ENCODE measurements at places on chromosomes 4 and X.

DNA sequence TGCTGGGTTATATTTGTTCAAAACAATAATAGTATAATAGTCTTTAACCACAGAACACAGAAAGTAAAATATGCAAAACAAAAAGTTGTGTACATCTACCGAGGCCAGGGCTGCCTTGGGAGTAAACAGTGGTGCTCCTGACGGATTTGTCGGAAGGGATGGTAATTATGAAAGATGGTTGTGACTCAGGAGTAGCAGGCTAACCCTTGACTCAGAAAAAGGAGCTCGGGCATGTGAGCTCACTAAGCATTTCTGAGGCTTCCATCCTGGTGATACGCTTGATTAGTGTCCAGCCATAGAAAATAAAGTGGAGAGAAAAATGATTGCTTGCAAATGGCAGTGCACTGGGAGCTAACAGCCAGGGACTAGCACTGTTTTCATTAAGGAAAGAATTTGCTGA, 53.2 kb upstream of the SPANXB1 start:
- no peak for DNase-seq

- no peak for DNase-seq
Measured at GRCh38 chr4:38980903-38981676, 51.1 kb downstream of the TMEM156 start.

DNA sequence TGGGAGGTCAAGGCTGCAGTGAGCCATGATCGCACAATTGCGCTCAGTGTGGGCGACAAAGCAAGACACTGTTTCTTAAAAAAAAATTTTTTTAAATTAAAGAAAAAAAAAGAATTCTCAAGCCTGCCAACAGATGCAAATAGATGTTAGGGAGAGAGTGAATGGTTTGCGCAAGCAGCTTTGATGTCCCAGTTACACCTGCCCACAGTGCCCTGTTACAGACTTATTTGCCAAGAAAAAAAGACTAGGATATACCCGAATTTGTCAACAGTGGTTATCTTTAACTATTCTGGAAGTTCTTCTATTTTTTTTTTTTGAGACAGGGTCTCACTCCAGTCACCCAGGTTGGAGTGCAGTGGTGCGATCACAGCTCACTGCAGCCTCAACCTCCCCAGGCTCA, 44.3 kb upstream of the UGDH start:
- DNase-seq, result no peak

GRCh38 chr4:2933566-2934076, 29.6 kb downstream of the NOP14 start:
- no peak for DNase-seq

DNA sequence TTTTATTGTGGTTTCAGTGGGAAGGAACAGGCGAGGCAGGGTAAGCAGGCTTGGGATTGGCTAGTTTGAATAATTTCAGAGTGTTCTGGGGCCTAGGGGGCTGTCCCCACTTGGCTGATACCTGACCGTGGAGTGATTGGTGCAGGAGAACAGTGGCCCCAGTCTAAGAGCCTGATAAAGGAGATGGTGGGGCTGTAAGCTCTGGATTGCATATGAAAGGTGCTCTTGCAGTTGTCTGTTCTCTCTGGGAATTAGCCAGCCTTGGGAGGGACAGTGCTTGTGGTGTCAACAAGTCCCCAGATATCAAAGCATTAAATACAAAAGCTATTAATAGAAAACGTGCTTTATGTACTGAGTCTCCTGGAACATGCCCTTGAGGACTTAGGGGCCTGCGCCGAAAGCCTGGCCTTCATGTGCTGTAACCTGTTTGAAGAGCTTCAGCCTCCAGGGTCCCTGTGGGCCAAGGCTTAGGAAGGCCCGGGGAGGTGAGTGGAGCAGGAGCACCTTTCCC, 30.4 kb upstream of the CLTRN start:
- no peak for DNase-seq

DNA sequence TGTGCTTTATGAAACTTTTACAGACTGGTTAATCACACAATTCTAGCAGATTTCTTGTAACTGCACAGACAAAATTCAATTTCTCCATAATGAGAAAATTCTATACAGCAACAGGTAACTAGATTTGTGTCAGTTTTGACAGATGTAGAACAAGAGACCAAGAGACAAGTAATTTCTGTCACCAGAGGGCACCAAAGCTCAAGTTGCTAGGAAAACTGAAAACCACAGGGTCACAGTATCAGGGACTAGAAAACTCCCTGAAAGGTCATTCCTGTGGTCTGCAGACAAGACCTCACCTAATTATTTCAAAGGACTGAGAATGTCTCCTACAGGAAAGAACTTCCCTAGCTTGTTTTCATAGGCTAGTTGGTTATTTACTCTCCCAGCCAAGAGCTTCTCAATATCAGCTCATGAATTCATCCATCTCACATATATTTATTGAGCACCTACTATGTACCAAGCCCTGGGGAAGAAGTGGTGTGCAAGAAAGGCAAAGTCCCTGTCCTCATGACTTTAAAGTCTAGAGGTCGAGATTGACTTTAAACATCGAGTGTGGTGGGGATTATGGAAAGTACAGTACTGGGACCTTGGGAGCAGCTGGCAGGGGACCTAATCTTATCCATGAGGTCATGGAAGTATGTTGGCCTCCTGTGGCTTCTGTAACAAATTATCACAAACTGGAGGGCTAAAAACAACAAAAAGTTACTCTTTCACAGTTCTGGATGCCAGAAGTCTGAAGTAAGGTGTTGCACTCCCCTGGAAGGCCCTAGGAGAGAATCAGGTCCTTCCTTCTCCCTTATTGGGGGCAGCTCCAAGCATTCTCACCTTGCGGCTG, 47.8 kb upstream of the SETD7 start:
- DNase-seq, result peak; percentile 53

- no peak for DNase-seq
Measured at GRCh38 chrX:1072637-1073377, 139.6 kb downstream of the CRLF2 start.

DNA sequence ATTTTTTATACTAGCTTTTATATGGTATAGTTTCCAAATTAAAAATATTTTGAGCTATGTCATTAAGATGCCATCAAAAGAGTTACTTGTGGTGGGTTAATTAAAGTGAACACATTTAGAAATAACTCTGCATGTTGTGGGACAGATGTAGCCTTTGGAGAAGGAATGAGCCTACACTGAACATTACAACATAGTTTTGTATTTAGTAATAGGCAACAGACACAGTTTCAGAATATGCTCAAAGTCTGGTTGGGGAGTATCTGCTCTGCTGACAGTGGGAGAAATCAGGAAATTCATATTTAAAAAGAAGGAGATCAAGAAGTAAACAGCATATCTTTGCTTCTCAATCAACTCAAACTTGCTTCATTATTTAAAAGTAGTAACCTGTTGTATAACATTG, 23.7 kb downstream of the EMCN start:
- DNase-seq, result no peak

DNA sequence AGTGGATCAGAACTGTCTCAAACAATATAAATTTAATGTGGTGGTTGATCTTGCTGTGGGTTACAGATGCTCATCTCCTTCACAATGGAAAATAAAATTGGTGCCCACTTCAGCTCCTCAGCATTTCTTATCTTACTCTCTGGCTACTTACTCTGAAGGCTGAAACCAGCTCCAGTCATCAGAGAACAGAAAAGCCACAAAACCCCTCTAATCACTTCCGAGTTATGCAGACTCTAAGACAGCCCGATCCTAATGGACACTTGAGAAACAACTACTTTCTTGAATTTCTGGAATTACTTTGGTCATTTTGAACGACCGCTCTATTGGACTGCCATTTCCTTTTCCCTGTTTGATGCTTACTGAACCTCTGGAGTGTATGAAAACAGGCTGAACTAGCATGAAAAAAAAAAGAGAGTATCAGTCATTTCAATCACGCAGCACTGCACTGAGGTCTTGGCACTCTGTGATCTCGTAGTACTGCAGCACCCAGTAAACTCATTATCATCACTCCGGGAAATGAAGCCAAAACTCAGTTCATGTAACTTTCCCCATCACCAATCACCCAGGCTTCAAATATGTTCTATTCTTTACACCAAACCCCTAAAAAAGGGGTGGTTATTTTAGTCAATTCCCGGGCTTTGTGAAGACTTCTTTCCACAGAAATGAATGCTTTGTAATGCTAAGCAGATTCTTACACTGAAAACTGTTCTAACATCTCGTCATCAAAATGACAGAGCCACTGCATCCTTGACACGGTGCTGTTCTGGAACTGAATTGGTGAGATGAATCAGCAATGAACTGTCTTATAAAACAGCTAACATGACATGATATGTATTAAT, 54.5 kb downstream of the TSPAN5 start:
- DNase-seq, result no peak

DNA sequence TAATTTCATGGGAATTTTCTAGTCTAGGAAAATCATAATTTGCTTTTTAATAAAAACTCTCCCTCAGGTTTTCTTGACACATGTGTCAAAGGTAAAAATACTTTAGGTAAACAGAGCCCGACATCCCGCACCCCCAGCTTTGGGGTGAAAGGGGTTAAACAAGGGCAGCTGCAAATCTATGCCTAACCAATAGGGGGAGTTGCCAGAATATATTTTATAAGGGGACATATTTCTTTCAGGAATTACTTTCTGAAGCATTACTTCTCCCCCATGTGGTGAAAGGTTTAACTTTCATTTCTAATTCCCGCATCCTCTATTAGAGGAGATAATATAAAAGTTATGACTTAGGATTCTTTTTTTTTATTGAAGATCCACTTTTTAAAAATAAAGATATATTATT, 53.9 kb upstream of the HEPH start:
- peak; percentile 43 for DNase-seq

DNA sequence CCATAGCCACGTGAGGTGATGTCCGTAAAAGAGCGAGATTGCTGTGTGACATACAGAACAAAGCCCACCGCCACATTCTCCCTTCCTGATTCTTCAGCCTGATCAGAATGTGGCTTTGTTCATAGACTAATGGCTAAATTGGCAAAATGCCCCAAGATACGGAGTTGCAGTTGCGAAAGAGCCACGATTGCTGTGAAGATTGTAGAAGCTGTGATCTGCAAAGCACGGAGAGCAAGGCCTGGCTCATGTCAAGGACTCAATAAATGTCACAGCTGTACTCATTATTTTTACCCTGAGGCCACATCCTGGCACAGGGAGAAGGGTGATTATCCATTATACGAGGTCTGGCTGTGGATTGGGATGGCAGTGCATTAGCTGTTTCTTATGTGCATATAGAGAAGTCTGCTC, 34.2 kb downstream of the ARSD start:
- DNase-seq, result no peak

GRCh38 chr4:16169490-16169889, 56.8 kb downstream of the TAPT1 start:
- DNase-seq, result no peak

DNA sequence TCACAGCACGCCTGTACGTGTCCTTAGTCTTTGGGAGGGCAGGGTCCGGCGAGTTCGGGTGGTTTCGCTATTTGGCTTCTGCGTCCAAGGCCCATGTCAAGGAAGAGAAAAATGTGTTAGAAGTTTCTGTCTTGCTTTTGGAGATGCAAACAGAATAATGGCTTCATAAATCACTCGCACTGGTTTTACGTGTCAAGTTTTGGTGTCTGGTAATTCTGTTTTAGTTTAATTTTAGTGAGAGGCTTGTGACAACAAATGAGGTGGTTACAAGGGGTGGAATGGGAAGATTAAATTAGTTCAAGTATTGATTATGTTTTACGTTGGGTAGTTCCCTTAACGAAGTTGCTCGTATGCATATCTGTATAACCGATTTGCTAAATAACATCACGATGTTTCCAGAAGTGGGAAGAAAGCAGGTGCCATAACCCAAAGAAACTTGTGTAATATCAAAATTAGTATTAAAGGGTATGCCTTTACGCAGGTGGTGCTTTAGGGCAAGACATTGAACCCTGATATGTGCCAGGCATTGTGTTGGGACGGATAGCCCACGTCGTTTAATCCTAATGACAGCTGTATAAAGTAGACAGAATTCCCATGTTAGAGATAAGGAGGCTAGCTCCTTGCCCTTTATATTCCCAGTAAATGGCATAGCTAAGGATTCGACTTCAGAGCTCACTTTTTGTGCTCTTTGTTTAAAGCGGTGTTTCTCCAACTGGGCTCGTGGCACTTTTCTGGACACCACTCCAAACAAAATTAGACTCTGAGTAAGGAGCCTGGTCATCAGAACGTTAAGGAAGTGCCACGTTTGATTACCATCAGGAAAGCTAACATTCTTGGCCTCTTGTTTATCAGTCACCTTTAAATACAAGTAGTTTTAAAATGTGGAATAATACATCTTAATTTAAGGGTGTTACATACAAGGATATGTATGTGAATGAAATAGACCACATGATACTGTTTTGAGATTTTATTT, 843 bp downstream of the RPL34 start:
- DNase-seq, result no peak

GRCh38 chr4:53421791-53422190, 44.4 kb downstream of the FIP1L1 start:
- no peak for DNase-seq

DNA sequence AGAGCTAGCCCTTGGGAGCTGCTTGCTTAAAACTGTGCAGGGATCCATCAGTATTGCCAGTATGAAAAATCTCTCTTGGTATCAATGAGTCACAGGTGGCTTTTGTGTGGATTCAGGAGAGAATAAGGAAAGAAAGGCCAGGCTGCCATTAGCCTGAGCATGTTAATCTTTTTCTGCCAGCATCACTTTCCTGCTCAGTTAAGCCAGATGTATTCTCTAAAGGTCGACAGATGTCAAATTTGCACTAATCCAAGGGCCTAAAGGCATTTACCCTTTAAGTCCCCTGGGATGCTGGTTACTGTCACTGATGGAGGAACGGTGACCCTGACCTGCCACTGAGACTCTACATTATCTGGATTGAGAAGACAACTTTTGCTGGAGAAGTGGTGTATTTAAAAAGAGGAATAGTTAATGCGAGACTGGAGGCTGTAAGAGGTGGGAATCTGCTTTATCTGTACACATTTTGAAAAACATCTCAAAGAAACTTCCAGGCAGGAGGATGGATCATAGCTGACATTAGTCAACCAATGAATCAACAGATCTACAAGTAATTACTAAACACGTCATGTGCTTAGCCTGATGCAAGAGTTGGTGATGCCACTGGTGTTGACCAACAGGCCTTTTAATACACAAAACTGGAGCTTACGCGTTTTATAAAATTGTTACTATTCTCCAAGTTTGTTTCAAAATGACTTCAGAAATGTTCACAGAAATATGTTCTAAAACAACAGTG, 241.4 kb upstream of the ANXA3 start:
- no peak for DNase-seq

DNA sequence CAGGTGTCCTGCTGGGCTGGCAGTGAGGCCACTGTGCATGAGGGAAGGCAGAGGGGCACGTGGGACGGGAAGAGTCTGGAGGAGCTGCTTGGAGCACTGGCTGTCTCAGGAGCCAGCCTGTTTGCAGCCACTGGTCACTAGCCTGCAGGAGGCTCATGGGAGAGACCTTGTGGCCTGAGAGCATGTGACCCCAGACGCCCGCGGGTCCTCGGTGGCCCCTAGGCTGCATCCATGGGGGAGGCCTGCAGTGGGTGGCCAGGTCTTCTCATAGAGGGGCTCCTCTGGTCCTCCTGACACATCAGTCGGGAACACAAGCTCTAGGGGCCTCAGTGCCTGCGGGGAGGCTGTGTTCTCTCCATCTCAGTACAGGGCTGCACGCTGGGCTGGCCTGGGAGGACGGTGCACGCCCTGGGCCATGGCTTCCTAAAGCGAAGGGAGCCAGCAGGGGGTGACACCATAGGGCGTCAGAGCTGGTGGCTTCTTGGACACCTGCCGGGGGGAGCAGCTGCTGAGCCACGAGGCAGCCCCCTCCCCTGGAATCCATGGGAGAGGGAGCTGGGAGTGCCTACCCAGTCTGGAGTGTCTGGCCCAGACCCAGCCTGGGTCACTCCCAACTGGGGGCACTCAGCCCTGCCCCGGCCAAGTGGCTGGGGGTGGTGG, 12.3 kb downstream of the NAT8L start:
- no peak for DNase-seq

All from CD4-positive, alpha-beta T cell treated with Interleukin-12 subunit alpha and Interleukin-12 subunit beta, for 1 hour (primary cell).